AG09309 (cell line): ENCODE measurements at places on chromosomes 13 and 19.

- peak; percentile 31 for DNase-seq
Measured at GRCh38 chr13:110944121-110944967, 29.5 kb upstream of the ANKRD10 start.

GRCh38 chr19:50565984-50566903 is 2.0 kb downstream of the LRRC4B start:
- no peak for DNase-seq

DNA sequence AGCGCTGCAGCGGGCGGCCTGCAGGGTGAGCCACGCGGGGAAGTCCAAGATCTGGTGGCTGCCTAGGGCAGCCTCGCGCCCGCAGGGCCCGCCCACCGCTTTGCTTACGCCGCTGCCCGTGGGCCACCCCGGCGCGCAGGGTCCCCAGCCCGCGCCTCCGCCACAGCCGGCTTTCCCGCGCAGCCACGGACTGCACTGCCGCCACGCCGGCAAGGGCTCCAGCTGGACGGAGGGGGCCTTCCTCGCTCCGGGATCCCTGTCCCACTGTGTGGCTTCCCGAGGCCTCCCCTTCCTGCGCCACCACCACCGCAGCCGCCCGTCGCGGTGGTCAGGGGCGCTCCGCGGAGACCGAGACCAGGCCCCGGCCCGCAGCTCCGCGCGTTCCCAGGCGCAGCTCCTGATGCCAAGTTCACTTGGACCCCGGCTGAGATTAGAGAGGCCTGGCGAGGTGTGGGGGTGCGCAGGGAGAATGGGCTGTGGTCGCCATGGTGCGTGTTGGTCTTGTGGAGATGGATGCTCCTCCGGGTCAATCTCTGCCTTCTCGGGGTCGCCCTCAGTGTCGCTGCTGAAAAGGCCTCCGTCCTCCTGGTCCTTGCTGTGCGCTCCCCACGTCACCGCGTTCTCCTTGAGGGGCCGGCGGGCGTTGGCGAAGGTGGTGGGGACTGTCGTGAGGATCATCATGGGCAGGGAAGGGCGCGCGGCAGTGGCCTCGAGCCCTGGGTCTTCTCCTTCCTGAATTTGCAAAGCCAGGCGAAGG is 17.9 kb upstream of the RNF17 start:
- DNase-seq: no peak

DNA sequence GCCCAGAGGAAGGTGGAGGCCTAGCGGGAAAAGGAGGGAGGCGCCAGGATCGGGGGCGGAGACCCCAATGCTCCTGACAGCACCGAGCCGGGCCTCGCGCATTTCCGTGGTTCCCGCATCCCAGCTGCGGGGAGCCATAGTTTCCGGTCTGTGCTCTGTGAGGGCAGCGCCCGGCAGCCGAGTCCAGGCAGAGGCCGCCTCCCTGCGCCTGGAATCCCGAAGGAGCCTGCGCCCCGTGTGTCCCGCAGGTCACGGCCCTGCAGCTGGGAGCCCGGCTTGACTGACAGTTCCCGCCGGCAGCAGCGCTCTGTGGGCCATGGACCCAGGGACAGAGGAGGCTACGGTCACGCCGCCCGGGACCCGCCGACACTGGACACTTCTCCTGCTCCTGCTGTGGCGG is 74.6 kb upstream of the C13orf46 start:
- no peak for DNase-seq

GRCh38 chr19:2327773-2328400 is 499 bp downstream of the LSM7 start:
- peak; percentile 66 for DNase-seq

DNA sequence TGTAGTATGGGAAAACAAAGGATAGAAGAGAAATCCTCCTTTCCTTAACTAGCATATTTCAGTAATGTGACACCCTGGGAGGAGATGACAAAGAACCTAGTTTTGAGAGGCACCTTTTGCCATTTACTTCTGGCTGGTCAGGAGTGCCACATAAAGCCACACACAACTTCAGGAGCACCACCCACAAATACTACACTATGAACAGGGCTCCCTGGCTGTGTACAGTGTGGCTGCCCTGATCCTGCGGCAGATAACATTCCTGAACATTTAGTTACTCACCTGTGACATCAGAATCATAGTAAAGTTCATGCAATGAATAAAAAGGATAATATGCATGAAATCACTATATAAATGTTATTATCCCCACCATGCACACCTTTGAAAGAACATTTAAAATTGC is 17.4 kb upstream of the IRS2 start:
- no peak for DNase-seq

- DNase-seq: no peak
Measured at GRCh38 chr13:23956106-23956505, 58.8 kb upstream of the C1QTNF9B start.

DNA sequence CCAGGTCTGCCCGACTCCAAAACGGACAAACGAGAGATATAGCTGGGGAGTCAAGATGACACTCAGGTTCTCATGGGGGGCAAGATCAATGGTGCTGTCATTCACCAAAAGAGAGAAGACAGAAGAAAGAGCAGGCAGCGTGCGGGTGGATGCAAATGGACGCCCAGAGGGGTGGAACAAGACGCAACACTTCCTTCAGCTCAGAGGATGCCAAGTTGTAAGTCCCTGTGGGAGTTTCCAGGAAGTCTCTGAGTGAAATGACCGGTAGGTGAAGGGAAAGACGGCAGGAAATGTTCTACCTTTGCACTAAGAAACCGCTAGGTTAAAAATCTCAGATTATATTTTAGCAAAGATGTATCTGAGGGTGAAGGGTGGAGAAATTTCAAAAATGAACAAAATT is 26.5 kb downstream of the TUBGCP3 start:
- no peak for DNase-seq

GRCh38 chr19:10730932-10731331 is 13.1 kb downstream of the DNM2 start:
- no peak for DNase-seq

GRCh38 chr19:15672580-15673175 is at the start of gene CYP4F12:
CYP4F12 (plus strand) TSS chr19:15673087; CDS start chr19:15673530, 443 bp downstream.
- DNase-seq: no peak

DNA sequence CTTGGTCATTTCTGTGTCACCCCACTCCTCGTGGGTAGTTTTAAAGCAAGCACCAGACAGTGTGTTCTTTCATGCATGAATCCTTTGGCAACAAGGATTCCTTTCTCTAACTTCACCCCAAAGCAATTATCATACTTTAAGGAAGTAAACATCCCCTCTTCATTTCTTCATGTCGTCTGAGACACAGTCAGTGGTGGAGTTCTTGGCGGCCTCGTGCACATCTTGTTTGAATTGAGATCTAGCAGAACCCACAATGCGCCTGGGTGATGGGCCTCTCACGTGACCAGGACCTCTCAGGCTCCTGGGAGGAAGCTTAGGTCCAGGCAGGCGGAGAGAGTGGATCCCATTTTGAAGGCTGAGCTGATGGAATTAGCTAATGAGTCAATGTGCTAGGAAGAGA is 2.6 kb downstream of the ACSBG2 start:
- DNase-seq: no peak

DNA sequence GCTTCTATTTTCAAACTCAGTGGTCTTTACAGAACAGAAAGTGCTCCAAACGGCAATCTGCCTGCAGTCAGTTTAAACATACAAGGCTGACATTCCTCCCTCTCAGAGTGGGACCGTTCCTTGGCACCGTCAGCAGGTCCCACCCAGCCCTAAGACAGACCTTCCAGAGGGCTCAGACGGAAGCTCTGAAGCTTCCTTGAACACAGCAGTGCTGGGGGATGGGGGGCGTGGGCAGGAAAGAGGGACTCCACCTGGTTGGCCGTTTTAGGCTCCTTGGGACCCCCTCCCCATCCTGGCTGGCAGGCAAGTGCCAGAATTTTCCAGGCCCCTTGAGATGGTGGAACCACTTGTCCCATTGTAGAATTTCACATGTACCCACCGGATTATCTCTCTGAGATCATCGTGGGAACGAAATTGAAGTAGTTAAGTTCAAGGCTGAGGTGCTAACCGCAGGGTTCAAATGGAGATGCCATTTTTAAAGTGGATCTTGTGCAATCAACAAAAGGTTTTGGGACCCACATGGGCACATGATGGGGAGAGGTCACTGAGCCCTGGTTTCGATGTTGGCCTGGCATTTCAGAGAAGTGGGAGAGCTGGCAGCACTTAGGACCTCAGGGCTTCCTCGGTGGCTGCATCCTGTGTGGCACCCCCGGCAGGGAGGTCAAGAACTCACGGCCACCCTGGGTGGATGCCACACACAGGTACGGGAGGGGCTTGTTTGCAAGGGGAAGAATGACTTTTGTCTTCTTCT is 46.2 kb downstream of the KLF2 start:
- DNase-seq: no peak

- no peak for DNase-seq
Measured at GRCh38 chr19:2417881-2418406, 9.4 kb downstream of the TIMM13 start.

DNA sequence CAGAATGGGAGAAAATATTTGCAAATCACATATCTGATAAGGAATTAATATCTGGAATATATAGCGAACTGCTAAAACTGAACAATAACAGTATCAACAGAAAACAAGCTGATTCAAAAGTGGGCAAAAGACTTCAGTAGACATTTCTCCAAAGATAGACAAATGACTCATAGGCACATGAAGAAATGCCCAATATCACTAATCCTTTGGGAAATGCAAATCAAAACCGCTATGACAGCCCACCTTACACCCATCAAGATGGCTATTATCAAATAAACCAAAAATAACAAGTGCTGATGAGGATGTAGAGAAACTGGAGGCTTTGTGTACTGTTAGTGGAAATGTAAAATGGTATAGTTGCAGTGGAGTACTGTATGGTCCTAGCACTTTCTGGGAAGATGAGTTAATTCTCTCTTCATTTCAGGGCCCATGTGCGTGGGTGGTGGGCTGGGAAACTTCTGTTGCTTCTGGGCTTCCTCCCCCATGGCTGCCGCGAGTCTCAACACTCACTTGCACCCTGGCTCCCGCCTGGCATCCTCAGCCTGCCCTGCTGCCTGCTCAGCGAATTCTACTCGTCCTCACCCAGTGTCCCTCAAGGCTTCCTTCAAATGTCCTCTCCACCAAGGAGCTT is 12.4 kb upstream of the GJA3 start:
- DNase-seq: no peak

DNA sequence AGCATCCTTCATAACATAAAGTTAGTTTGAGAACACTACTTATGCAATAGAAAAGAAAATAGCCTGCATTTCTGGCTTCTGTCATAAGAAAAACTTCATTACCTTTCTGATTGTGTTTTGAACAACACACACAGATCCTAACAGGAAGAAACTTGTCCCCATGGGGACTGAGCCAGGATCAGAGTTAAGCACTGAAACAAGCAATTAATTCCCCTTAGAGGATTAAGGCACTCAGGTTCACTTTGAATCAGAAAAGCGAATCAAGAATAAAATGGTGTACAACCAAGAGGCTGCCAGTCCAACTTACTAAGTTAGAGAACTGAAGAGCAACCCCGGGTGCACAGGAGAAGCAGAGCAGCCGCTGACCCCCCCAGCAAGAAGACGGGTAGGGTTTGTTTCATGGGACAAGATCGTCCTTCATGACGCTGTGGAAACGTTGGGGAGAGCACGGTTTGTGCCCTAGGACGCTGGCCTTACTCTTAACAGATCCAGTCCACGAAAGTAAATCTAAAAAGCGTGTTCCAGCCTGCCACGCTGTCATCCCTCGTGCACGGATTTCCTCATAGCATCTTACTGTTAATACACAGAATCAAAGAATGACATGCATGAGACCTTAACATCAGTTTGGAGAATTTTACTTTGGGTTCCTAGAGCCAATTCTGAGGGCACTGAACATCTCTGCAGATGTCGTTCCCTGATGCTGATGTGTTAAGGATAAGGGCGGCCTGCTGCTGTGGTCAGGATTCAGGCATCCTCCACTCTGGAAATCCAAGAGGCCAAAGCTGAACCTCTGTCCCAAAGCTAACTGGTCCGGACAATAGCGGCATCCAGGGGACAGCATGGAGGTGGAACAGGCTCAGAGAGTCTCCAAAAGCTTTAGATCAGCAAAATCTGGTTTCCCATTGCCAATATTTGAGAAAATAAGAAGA is 46.4 kb downstream of the GGACT start:
- no peak for DNase-seq

GRCh38 chr13:23044906-23045305 is 135.9 kb upstream of the SGCG start:
- DNase-seq: no peak

DNA sequence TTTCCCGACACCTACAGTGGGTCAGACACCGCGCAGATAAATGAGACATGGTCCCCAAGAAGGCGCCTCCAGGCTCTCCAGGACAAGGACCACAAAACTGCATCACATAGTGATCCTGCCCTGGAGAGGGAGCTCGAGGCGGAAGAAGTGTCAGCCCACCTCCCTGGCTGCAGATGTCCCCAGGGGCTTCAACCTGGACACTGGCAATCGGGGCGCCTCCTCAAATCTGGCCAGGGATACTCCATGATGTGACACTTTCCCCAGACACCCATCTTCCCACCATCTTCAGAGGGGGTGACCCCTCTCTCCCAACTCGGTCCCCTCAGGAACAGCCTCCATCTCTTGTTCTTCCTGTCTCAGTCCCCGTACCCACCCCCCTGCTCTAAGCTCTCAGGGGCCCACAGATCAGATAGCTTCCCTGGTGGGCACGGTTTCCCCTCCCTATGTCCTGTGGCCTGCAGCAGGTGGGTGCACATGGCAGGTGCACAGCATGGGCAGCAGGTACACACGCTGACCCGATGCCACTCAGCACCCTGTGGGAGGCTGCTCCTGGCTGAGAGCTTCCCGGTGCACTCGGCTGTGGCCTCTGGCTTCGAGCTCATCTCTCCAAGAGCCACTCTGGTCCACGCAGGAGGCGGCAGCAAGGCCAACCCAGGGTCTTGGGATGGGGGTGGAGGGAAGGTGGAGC is 61.2 kb downstream of the PEPD start:
- DNase-seq: no peak

GRCh38 chr19:46133101-46133627 is 8.7 kb upstream of the IGFL3 start:
- peak; percentile 46 for DNase-seq

GRCh38 chr19:13492128-13492527 is 14.2 kb downstream of the CACNA1A start:
- DNase-seq: peak; percentile 75

- no peak for DNase-seq
Measured at GRCh38 chr13:50123002-50123401, 107.8 kb downstream of the KCNRG start.

DNA sequence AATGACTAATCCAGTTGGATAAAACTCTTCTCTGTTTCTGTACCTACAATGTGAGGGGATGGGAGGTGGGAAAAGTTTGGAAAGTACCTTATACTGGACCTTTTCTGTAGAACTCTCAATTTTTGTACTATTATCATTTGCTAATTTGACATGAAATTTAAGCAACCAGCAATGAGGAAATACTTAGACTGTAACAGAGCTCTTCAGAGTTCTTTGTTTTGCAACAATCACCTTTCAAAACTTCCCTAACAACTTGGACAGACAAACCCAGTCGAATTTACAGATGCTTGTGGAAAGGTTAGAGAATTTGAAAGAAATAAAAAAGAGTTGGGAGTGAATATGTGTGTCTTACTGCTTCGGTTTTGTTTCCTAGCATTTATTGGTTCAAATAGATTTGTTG is 16.8 kb downstream of the KBTBD7 start:
- no peak for DNase-seq

GRCh38 chr19:45499196-45500180 is 1.2 kb downstream of the PPM1N start:
- no peak for DNase-seq
